ENCODE measurements at places on chromosomes 3 and 15.
A peak's percentile ranks its signal among the peaks of the same experiment; 100 is the strongest.

DNA sequence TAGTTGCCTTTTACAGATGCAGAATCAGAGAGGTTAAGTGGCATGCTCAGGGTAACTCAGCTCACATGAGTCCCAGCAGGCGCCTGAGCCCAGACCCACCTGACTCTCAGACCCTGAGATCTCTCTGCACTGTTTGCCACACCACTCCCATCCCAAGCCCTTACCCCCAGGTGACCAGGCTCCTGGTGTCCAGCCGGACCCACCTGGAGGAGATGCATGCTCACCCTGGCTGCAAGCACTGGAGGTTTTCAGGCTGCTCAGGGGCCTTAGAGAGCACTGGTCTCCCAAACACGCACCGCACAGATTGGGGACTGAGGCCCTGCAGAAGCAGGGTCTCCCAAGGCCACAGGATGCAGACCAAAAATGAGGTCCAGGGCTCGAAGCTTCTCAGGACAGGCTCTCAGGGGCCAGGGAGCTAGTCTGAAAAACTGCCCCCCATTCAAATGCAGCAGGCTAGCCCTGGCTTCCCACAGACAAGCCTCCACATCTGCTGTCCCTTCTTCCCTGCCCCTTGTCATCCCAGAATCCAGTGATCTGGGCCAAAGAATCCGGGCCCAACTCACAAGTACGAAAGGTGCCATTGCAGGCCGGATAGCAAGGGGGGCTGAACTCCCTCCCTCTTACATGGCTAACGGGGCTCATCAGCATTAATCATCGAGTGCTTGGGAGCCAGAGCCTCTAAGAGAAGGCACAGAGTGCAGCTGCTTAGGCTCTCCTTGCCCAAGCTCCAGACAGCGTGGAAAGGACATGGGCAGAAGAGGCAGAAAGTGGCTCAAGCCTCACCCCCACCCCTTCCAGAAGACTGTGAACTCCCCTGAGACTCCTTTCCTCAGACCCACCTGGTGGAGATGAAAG is 90.2 kb upstream of the PRR20G start:
- DNase-seq, result no peak

- no peak for DNase-seq
Observed at GRCh38 chr15:43867096-43867495, 40.3 kb downstream of the WDR76 start.

- no peak for DNase-seq
Observed at GRCh38 chr15:91620229-91620628, 233.3 kb upstream of the SLCO3A1 start.

DNA sequence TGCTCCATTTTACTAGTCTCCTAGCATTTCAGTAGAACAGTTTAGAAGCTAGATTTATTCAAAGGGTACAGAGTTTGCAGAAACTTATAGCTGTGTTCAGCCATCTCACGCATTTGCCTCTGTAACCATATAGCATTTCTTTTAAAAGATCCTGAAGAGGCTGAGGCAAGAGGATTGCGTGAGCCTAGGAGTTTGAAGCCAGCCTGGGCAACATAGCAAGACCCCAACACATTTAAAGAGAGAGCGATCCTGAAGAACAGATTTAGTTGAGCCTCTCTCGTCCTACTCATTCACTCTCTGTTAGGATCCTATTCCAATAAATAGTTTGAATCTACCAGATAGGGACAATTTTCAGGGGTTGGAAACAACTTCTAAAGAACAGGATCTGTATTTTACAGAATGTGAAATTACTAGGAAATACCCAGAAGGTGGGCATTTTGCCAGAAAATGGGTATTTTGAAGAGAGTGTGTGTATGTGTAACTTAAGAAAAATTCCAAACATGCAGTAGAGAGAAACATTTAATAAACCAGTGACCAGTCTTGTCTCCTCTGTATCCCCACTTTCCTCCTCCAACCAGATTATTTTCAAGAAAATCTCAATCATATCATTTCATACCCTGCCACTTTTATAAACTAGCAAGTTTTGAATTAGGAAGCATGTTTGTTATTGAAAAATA is 4.5 kb downstream of the EIF3J start:
- peak; percentile 73 for DNase-seq

- peak; percentile 26 for DNase-seq
Observed at GRCh38 chr3:90010341-90010740, 902.9 kb downstream of the EPHA3 start.

DNA sequence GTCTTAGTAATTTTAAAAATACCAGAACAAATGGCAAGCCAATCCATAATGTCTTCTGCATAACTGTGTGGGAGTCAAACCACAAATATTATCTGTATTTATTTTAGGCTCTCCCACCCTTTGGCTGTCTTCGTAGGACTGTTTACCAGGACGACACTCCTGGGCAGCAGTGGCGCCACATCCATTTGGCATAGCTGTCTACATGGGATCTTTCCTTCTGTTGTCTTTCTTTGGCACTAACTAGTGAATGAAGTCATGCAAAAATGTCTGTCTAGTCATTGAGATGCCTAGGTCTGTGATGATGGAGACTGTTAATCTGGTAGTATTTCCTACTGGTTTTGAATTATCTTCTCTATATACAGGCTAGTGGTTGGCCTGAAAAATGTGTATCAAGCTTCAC is 54.0 kb upstream of the CHMP2B start:
- no peak for DNase-seq

DNA sequence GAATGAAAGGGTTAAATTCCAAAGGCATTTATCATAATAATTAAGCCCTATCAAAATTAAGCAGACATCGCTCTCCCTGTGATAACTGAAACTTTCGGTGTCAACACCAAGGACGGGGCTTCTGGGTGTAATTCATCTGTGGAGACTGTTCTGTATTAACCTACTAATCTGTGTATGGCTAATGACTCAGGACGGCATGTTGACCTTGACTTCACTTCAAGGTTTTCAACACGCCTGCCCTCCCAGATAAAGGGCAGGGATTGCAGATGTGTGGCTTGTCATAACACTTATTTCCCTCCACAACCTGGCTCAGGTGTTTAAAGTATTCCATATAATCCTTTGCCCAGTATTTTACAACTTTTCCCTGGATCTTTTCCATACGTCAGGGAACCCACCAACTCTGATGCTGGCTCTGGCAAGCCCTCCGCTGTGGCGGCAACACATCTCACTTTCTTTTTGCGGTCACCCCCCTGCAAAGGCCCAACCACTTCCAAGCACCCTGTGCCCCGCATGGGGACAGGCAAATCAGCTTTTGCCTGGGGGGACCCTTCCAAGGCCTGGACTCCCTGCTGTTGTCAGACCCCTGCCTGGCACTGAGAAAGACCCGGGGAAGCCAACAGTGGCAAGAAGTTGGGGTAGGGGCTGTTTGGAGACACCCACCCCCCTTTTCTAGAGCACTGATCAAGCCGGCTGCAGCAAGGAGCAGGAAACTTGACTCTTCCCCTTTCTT is 93.2 kb upstream of the MEF2A start:
- no peak for DNase-seq

GRCh38 chr3:79497447-79498111 is 270.2 kb downstream of the ROBO1 start:
- DNase-seq, result no peak

- DNase-seq, result peak; percentile 78
Observed at GRCh38 chr3:14410503-14411165, 8.2 kb downstream of the SLC6A6 start.

DNA sequence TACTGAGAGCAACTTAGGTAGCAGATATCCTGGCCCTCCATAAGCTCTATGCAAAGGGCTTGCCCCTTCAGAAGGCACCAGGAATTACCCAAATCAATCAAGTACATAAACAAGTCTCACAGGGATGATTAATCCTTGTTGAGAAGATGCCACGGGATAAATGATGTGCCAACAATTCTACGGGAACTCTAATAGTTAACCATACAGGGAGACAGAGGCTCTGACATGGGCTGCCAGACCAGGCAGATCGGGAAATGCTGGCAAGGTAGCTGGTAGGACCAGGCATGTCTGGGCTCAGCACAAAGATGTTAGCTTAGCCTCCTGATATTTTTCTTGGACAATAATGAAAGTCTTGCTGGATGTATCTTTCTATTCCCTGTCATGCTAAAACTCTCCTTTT is 249.3 kb upstream of the THBS1 start:
- DNase-seq, result no peak

GRCh38 chr3:193560870-193561269 is 6.2 kb upstream of the ATP13A4 start:
- no peak for DNase-seq

- DNase-seq, result no peak
Observed at GRCh38 chr3:16994854-16995525, 110.2 kb downstream of the PLCL2 start.

DNA sequence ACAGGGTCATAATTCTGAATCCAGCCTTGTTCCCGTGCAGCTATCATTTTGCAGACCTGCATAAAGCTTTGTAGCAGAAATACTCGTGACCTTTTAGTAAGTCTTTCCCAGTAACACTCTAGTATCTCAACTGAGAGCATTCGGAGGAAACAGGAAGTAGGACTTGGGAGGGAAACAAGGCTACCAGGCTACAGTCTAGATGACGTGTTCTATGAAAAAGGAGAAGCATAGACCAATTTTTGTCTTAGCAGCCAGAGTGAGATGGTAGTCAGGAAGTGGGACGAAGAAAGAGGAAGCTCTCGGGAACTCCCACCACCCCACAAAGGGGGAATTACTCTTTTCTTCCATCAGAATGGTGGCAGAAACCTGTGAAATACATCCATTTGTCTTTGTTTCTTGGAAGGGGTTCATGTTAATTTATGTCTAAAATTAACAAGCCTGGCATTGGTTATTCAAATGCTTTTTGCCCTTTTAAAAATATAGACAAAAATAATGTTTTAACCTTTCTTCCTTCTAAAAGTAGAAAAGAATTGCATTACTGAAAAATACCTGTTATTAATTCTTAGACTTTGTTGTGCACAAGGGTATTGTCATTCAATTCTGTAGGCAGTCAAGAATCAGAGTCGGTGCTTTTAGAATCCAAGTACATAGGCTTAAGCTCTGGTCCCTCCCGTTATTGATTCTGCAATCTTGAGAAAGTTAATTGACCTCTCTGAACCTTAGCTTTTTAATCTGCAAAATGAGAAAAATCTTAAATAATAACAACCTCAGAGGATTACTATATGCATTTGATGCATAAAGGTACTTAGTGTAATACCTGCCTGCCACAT is 1.6 kb upstream of the SUCNR1 start:
- no peak for DNase-seq

DNA sequence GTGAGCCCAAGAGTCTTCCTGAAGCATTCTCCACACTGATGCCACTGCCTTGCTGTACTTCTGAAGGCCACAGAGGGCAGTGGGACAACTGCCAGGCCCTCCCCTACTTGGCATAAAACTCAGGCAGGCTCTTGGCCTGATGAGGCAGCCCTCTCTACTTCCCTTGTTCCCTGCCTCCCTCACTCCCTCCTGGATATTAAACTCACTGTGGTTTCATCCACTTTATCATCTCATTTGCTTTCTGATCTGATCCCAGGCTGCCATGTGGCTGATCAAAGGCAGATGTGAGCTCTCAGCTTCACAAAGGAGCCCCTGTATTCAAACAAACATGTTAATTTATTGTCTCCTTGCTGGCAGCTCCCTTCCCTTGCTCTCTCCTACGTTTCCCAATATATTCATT is 533.5 kb downstream of the IGSF11 start:
- peak; percentile 26 for DNase-seq

DNA sequence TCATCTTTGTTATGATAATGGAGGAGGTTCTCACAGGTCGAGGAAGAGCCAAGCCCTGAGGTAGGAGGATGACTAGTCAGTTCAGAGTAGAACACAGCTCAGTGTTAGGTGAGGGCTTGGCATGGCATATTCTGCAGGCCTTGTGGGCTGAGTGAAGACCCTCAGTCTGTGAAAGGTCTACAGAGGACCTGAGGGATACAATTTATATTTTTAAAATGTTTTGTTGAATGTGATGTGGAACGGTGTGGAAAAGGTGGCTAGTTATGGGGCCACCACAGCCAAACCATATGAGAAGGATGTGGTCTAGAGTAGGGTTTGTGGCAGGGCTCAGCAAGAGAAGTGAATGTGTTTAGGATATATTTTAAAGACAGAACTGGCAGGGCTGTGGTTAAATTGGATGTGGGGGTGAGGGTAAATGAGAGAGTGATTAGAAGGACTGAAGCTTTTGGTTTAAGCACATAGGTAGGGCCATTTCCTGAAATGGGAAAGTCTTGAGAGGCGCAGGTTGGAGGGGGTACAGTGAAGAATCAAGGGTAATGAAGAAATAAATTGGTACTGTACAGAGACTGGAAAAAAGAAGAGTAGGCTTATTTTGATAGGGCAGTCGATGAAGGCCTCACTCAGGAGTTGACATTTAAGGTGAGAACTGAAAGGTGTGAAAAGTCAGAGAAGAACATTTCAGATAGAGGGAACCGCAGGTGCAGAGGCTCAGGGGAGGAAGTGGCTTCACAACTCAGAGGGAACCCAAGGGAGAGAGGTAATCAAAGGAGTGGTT is 60.5 kb downstream of the SPTSSB start:
- DNase-seq, result no peak

GRCh38 chr3:186457236-186457635 is 86.9 kb downstream of the CRYGS start:
- peak; percentile 49 for DNase-seq

- DNase-seq, result no peak
Observed at GRCh38 chr15:29917600-29918597, 95.6 kb upstream of the TJP1 start.

DNA sequence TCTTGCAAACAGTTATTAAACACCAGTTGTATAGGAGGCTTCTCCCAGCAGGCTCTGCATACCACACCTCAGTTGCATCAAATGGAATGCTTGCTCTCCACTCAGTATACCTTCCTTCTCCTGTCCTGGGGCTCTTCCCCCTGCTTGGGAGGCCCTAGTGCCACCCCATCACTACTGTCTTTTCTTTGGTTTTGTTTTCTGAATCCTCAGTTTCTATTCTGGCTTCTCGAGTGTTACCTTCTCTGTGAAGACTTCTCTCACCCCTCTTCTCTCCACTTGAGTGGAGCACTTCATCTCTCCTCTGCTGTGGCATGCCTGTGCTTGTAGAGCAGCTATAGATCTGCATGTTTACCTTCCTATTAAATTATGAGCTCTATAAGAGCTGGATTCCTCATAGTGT is 75.7 kb upstream of the TPRG1 start:
- no peak for DNase-seq

DNA sequence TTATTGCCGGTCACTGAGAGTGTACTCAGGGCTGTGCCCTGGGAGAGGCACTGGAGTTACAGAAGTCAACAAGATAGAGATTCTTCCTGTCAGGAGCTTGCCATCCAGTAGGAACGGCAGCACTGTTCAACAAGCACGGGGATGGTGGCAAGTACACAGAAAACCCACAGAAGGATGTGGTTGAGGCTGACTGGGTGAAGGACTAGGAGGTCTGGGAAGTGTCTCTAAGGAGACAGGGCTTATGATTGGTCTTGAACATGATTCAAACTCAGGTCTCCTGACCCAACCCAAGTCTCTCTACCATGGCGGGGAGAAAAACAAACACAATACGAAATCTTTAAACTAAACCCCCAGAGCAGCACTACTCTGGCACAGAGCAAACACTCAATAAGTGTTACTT is 37.6 kb downstream of the ERICH6 start:
- DNase-seq, result no peak

- DNase-seq, result no peak
Observed at GRCh38 chr15:79339588-79340314, 28.8 kb downstream of the TMED3 start.

- no peak for DNase-seq
Observed at GRCh38 chr3:129481766-129482332, 41.8 kb downstream of the IFT122 start.

- DNase-seq, result no peak
Observed at GRCh38 chr3:20853890-20854289, 667.9 kb upstream of the SGO1 start.

- no peak for DNase-seq
Observed at GRCh38 chr15:68205954-68206539, 915 bp upstream of the CALML4 start.

Measured in retinal pigment epithelial cell (primary cell).